Activated naive CD4-positive, alpha-beta T cell treated with anti-CD3 and anti-CD28 coated beads, Interleukin-2, amount 50 U/mL, for 72 hours (primary cell): ENCODE measurements at places on chromosomes 6 and 20.

GRCh38 chr6:181049-181654, 111.1 kb upstream of the DUSP22 start:
- DNase-seq: no peak

GRCh38 chr6:72798196-72798595, 176.3 kb downstream of the KCNQ5 start:
- DNase-seq: no peak

DNA sequence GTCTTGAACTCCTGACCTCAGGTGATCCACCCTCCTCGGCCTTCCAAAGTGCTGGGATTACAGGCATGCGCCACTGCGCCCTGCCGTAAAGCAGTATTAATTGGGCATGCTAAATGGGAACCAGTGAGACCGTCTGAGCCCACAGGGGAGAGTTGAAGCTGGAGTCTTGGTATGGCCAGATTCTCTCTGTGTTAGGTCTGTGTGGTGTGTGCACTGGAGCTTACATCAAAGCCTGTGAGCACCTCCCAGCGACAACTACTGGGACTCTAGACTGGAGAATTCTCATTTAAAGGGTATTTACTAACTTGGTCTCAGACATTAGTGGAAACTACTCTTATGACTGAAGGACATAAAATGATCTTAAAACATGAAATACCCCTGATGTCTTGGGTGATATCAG, 8.5 kb upstream of the SLC22A2 start:
- DNase-seq: no peak

DNA sequence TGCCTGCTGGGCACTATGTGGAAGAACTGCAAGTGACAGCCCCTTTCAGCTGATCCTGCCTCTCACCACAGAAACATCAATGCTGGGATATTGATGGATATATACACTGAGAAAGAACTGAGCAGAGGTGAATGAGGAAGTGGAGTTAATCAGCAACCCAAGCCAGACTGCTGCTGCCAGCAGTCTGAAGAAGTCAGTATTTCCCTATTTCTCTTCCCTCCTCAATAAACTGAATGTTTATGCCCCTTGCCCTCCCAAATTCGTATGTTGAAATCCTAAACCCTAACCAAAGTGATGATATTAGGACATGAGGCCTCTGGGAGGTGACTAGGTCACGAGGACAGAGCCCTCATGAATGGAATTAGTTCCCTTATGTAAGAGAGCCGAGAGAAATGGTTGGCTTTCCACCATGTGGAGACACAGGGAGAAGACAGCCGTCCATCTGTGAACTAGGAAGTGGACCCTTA, 76.3 kb downstream of the CDK19 start:
- DNase-seq: no peak

DNA sequence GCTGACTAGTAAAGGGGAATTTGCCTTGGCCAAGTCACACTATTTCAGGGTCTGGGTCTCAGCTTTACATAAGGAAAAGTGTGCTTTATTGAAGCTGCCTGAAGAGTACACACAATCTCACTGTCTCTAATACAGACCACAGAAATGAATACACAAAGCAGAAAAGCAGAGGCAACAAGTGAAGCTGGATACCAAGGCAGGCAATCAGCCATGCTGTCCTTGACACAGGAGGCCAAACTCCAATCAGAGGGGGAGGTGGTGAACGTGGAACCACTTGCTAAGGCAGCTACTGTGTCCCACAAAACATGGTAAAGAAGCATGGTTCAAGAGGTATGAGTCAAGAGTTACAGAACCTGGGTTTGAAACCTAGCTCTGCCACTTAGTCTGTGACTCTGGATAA, 21.8 kb upstream of the CCND3 start:
- no peak for DNase-seq

DNA sequence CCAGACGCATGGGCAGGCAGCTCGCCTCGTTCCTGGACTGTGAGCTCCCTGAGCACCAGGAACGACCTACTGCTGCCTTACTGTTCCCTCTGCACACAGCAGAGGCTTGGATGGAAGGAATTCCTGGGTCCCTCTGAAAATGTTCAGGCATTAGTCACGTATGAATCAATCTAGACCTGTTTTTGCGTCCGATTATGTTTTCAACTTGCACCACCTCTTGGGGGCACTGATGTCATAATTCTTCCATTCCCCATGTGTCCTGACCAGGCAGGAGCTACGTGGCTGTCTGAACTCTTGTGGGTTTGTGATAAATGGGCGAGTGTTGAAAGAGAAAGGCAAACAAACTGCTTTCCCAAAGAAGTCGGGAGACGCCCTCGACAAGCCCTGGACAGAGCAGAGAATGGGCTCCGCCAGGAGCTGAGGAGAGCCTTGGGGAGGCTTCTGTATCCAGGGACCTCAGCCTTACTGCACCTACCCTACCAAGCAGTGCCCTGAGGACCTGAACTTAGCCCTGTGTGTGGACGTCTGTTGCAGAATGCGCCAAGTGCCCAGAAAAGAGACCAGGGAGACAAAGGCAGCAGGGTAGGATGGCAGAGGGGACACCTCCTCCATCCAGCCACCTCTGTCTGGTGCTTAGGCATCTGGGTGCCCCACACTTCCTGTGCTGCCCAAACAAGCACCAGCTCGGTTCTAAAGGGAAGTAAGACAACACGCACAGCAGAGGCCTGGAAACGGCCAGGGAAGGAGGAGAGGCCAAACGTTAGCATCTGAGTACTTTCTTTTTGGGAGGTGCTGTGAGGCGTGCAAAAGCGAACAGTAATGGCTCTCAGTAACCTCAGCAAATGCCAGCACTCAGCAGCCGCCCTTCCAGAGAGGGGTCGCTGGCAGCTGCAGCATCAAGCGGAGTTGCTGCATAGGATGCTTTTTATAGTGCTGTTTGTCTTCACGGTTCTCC, 124.2 kb downstream of the LY86 start:
- no peak for DNase-seq

GRCh38 chr6:163554663-163555062, 140.1 kb downstream of the QKI start:
- DNase-seq: no peak

- DNase-seq: no peak
Measured at GRCh38 chr6:80366714-80367113, 260.2 kb downstream of the BCKDHB start.

- no peak for DNase-seq
Measured at GRCh38 chr20:14444106-14444505, 106.7 kb upstream of the FLRT3 start.

GRCh38 chr20:51281521-51281920, 258.6 kb upstream of the KCNG1 start:
- no peak for DNase-seq
